ENCODE measurements at places on chromosomes 1 and 21. TPM values are rescaled to one million over a fixed set of nuclear protein-coding genes. Genes with fewer than 3 reads are reported as not detected.

The SPATA46 gene
- not detected for total RNA-seq

The SYT11 gene
- total RNA-seq, result 0.05 TPM

The INSRR gene
- total RNA-seq, result not detected

The SFN gene
- 22.1 TPM for total RNA-seq

The VANGL2 gene
- 3.2 TPM for total RNA-seq

The IL22RA1 gene
- total RNA-seq, result 2.5 TPM

The SH3BP5L gene
- 21.3 TPM for total RNA-seq

The S100A3 gene
- total RNA-seq, result 0.61 TPM

DNA sequence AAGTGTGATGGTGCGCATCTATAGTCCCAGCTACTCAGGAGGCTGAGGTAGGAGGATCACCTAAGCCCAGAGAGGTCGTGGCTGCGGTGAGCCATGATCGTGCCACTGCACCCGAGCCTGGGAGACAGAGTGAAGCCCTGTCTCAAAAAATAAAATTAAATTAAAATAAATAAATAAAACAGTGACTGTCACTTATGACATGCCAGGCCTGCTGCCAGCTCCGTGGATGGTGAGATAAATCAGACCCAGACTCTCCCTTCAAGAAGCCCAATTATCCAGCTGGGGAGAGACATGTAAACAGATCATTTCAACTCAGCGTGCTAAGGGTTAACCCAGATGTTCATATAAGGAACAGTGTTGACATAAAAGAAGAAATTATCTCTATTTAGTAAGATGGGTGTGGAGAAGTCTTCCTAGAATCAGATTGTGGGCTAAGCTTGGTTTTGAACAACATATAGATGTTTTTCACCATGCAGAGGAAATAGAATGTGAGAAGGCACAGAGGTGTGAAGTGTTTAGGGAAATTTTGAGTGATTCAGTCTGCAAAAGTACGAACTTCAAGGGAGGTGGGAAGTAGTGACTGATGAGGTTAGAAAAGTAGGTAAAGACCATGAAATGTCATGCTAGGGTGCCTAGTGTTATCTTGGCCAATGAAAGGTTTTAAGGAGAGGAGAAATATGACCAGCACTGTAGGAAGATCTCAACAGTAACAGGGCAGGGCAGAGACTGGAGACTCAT, 18.3 kb downstream of the YARS1 start:
- no peak overlapping the region for H3K4me3 ChIP-seq
- no peaks in the 10 kb centered on the region for H3K27me3 ChIP-seq
- peak overlapping the region; percentile 55 for H3K27ac ChIP-seq
- no peaks in the 10 kb centered on the region for H3K36me3 ChIP-seq
- no peak for DNase-seq

DNA sequence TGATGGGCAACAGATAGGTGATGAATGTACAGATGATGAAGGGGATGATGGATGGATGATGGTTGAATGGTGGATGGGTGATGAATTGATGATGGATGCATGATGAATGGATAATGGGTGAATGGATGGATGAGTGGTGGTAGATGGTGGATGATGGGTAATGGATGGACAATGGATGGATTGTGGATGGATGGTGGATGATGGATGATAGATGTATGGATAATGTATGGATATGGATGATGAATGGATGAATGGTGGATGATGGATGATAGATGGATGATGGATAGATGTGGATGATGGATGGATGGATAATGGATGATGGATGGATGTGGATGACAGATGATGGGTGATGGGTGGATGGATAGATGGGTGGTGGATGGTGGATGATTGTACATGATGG, 35.7 kb downstream of the WNT3A start:
- no peaks in the 10 kb centered on the region for H3K27me3 ChIP-seq
- no peak for DNase-seq
- H3K27ac ChIP-seq, result no peak overlapping the region
- no peak overlapping the region for H3K4me3 ChIP-seq
- H3K36me3 ChIP-seq, result no peaks in the 10 kb centered on the region
- peaks cover 5% of the 10 kb centered on the region for H3K4me1 ChIP-seq

DNA sequence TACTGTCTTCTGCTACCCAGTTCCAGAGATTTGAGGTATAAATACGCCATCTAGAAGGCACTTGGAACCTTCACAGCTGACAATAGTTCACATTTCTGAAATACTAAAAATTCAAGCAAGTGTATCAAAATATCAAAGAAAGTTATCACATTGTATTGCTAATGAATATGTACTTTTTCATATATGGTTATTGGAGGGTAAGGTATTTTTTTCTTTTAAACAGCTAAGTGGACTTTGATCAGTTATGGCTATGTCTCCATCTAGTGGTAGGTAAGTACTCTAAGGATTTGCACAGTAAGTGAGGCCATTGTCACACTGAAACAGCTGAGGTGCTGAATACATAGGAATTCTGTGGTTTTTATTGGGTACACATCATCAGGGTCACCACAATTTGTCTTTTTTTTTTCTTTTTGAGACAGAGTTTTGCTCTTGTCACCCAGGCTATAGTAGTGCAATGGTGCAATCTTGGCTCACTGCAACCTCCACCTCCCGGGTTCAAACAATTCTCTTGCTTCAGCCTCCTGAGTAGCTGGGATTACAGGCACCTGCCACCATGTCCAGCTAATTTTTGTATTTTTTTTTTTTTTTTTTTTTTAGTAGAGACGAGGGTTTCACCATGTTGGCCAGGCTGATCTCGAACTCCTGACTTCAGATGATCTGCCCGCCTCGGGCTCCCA, 49.1 kb upstream of the CR2 start:
- H3K4me1 ChIP-seq, result 0 out of 2 replicates have a peak, but pooled peaks cover 4% of the 10 kb centered on the region
- no peaks in the 10 kb centered on the region for H3K36me3 ChIP-seq
- H3K27me3 ChIP-seq, result no peaks in the 10 kb centered on the region
- no peak for DNase-seq

GRCh38 chr1:3312898-3313575, 141.4 kb upstream of the ARHGEF16 start:
- peak overlapping the region; percentile 84 for H3K27ac ChIP-seq
- no peak overlapping the region for H3K4me3 ChIP-seq
- no peaks in the 10 kb centered on the region for H3K27me3 ChIP-seq

GRCh38 chr1:181112071-181112929, 23.8 kb downstream of the IER5 start:
- peaks cover 69% of the 10 kb centered on the region for H3K4me1 ChIP-seq

DNA sequence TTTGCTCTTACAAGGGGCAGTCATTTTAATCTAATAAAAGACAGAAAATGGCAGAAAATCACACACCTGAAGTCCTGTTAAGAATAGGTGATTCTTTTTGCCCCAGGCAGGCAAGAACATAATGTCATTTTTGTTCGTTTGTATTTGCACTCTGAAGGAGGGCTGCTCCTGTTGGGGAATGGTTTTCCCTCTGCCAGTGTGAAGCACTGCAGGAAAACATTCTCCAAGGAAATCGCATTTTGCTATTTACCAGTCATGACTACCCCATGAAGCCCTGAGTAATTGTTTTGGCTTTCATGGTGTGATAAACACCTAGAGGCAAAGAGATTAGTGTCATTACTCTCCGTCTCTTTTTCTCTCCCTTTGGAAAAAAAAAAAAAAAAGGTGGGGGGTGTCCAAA, 345.5 kb downstream of the NTNG1 start:
- no peak overlapping the region for H3K27ac ChIP-seq
- no peak overlapping the region for H3K4me3 ChIP-seq

DNA sequence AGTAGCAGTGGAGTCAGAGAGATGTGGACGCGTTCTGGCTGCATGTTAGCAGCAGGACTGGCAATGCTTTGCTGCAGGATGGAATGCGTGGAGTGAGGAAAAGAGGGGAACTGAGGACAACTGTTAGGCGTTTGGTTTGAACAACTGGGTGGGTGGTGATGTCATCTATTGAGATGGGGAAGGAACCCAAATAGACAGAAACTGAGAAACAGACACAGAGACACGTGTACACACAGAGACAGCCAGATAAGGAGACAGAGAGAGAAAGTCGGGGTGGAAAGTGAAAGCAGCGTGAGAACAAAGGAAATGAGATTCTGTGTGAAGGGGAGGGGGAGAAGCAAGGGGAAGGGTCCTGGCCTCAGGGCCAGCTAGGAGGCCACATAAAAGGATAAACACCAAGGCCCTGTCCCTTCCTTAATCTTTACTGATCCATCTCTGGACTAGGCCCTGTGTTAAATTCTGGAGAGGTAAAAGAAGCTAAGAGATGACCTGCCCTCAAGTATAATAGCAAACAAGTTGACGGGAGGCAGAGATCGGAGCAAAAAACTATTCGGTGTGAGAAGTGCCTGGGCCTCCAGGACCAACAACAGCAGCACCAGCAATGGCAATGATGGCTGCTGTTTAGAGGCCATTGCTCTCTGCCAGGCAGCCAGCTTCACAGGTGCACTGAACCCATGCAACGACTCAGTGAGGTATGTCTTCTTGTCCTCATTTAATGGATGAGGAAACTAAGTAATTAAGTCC, 31.6 kb downstream of the VWA5B1 start:
- no peak overlapping the region for H3K27ac ChIP-seq
- H3K27me3 ChIP-seq, result no peaks in the 10 kb centered on the region
- H3K4me1 ChIP-seq, result no peaks in the 10 kb centered on the region
- no peak overlapping the region for H3K4me3 ChIP-seq
- DNase-seq, result no peak

- no peaks in the 10 kb centered on the region for H3K36me3 ChIP-seq
- H3K27me3 ChIP-seq, result no peaks in the 10 kb centered on the region
- peak overlapping the region; percentile 88 for H3K27ac ChIP-seq
These were observed 5.2 kb upstream of the PIGC start for GRCh38 chr1:172448995-172449584.

- DNase-seq, result no peak
- no peaks in the 10 kb centered on the region for H3K4me1 ChIP-seq
- no peaks in the 10 kb centered on the region for H3K27me3 ChIP-seq
- H3K36me3 ChIP-seq, result no peaks in the 10 kb centered on the region
These were observed 2.3 kb downstream of the RPF1 start for GRCh38 chr1:84481317-84481716.

DNA sequence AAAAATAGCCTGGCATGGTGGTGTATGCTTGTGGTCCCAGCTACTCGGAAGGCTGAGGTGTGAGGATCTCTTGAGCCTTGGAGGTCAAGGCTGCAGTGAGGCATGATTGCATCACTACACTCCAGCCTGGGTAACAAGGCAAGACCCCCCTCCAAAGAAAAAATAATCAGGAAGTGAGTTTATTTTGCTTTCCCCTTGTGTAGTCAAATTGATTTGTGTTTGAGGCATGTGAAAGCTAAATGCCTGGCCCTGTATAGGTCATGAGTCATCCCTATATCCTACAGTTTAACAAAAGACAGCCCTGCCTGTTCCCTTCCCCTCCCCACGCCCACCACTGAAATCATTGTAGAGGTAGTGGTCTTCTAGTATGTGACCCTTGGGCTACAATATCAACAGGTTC, 241.4 kb upstream of the JUN start:
- no peak for DNase-seq
- no peak overlapping the region for H3K4me3 ChIP-seq
- no peak overlapping the region for H3K27ac ChIP-seq

DNA sequence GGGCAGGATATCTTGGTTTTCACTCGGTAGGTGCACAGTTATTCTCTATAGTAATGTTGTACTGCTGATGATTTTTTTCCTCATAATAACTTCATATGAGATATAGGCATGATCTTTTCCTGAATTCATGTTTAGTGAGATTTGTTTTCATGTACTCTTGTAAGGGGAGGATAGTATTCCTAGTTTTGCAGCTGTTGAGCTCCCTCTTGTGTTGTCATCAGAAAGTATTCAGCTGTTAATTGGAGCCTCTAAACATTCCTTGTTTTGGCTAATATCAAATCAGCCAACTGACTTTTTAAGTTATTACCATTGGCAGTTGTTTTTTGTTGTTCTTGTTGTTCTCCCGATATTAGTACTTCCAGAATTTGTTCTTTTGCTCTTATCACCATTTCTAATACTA, 24.4 kb downstream of the OR10R2 start:
- no peaks in the 10 kb centered on the region for H3K36me3 ChIP-seq
- no peak overlapping the region for H3K4me3 ChIP-seq
- DNase-seq, result no peak
- no peaks in the 10 kb centered on the region for H3K27me3 ChIP-seq
- H3K4me1 ChIP-seq, result no peaks in the 10 kb centered on the region
- H3K27ac ChIP-seq, result no peak overlapping the region

GRCh38 chr1:69413129-69413528, 154.6 kb upstream of the LRRC7 start:
- no peaks in the 10 kb centered on the region for H3K27me3 ChIP-seq
- H3K4me1 ChIP-seq, result peaks cover 31% of the 10 kb centered on the region
- DNase-seq, result no peak

- no peaks in the 10 kb centered on the region for H3K27me3 ChIP-seq
- DNase-seq, result no peak
- H3K4me1 ChIP-seq, result no peaks in the 10 kb centered on the region
- no peaks in the 10 kb centered on the region for H3K36me3 ChIP-seq
- no peak overlapping the region for H3K27ac ChIP-seq
These were observed 68.6 kb downstream of the BACH1 start for GRCh38 chr21:29367335-29367734.

DNA sequence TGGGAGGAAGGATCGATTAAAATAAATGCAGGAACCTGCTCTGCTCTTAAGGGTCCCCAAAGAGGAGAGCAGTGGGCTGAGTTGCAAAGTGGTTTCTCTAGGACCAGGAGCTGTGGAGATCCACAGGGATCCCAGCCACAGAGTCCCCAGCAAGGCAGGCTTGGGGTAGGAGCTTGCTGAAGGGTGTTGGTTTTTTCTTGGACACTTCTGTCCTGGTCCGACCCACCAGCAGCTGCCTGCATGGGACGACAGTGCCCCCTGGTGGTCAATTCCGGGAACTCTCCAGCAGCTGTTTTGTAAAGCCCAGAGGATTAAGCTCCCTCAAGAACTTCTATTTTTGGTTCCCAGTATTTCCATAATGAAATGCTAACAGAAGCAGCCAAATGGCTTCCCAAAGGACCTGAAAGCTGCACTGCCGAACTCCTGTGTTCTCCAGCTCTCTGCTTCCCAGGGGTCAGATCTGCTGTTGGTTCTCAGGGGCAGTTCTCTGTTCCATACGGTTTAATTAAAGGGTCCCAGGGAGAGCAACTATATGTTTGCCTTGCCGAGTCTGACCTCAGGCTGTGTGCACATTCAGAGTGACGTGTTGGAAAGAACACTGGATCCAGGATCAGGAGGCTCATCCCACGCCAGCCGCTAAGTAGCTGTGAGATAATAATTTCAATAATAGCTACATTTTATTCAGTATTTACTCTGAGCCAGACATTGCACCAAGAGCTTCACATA, 23.2 kb downstream of the NENF start:
- no peak overlapping the region for H3K4me3 ChIP-seq
- H3K27ac ChIP-seq, result no peak overlapping the region
- no peaks in the 10 kb centered on the region for H3K36me3 ChIP-seq
- H3K27me3 ChIP-seq, result no peaks in the 10 kb centered on the region
- H3K4me1 ChIP-seq, result peaks cover 3% of the 10 kb centered on the region

GRCh38 chr21:34129039-34129891, 55.9 kb downstream of the MRPS6 start:
- peak overlapping the region; percentile 68 for H3K27ac ChIP-seq
- no peaks in the 10 kb centered on the region for H3K36me3 ChIP-seq
- no peak for DNase-seq

- H3K36me3 ChIP-seq, result no peaks in the 10 kb centered on the region
- no peak overlapping the region for H3K4me3 ChIP-seq
- DNase-seq, result no peak
- H3K27ac ChIP-seq, result no peak overlapping the region
- peaks cover 10% of the 10 kb centered on the region for H3K4me1 ChIP-seq
These were observed 5.2 kb downstream of the OLIG1 start for GRCh38 chr21:33075128-33075527.
